ENCODE measurements at places on chromosomes 5 and 9.
A peak's percentile ranks its signal among the peaks of the same experiment; 100 is the strongest.

DNA sequence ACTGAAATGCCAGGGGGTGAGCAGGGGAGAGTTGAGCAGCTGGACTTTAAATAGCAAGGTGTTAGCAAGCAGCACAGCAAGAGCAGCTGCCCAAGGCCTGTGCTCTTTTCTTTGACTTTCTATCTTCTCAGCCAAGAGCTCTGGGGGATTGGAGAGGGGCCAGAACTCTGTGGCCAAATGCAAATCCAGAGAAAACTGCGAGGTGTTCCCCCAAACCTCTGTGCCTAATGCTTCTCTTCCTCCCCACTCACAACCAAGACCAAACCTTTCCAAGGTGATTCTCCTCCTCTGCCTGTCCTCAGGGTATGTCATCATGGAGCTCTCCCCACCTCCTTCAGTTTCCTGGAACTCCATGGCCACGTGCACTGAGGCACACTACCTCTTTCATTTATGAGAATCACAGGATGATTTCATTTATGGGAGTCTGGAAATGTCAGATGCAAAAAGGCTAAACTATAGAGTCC, 118.7 kb upstream of the WWC1 start:
- no peak for DNase-seq

GRCh38 chr9:108811944-108812343, 43.8 kb downstream of the ACTL7B start:
- no peak for DNase-seq

DNA sequence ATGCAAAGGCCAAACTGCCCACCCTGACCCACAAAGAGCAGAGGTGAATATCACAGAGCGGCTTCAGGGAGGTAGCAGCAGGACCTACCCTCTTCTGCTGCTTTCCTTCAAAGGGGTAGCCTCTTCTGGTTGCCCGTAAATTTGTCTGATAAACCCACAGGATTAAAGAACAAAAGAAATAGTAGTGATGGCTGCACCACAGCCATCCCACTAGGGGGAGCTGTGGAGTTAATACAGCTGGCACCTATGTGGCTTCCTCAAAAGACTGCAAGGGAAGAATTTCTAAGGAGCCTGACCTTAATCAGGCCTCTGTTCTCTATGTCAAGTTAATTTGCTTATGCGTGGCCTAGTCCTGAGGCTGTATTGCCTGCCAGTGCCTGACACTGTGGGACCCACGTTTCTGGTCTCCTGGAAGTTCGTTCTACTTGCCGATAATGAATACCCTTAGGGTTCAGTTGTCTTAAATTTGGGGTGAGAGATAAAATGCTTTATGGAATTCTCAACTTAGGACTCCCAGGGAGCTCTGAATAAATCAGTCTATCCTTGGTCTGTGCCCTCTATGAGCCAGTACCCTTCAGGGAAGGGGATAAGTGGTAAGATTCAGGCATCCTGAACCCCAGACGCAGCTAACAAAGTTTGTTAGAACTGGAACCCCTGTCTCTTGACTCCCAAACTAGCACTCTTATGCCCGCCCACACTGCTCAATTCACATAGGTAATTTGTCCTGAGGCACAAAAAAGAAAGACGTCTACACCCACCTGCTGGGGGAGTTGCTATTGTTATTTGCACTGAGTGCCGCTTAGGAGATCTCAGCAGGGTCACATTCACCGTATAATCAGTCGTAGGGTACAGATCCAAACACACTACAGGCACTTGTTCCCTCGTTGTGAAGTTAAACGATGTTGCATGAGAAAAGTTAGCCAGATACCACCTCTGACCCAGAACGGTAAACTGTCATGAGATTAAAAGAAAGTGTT, 77.1 kb downstream of the SUSD1 start:
- peak; percentile 77 for DNase-seq

DNA sequence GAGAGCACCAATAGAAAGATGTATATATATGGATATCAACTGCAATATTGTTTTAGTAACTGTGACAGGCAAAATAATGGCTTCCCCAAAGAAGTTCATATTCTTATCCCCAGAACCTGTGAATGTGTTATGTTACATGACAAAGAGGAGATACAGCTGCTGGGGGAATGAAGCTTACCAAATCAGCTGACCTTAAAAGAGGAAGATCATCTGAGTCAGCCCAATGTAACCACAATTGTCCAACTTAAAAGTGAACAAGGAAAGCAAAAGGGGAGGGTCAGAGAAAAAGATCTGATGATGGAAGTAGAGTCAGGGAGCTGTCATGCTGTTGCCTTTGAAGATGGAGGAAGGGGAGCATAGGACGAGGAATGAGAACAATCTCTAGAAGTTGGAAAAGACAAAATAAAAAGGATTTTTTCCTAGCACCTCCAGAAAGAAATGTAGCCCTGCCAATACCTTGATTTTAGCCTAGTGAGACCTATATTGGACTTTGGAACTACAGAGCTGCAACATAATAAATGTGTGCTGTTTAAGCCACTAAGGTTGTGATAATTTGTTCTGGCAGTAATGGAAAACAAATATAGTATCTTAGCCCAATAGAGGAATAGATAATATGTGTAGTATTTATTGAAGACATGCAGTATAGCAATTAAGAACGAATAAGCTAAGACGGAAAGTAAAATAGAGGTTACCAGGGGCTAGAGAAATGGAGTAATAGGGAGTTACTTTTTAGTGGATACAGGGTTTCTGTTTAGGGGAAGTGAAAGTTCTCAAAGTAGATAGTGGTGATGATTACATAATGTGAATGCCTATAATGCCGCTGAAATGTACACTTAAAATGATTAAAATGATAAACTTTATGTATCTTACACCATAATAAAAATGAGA, 115.9 kb downstream of the PIK3R1 start:
- DNase-seq, result no peak

- DNase-seq, result no peak
Measured at GRCh38 chr5:125750861-125751186, 672.4 kb upstream of the GRAMD2B start.

DNA sequence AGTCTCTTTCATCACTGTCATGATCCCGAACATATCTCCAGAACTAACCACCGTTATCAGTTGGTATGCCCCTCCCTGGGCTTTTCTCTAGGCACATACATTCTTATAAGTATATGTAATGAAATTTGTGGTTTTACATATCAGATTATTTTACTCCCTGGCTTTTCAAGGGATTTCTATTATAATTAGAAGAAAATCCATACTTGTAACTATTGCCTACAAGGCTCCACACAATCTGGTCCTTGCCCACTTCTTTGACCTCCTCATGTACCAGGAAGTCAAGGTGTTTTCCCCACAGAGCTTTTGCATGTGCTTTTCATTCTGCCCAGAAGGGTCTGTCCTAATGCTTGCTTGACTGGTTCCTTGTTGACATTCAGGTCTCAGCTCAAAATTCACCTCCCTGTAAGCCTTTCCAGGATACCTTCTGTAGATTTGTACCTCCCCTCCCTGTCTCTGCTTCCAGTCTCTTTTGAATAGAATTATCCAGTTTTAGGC, 33.6 kb upstream of the HSD17B4 start:
- no peak for DNase-seq

DNA sequence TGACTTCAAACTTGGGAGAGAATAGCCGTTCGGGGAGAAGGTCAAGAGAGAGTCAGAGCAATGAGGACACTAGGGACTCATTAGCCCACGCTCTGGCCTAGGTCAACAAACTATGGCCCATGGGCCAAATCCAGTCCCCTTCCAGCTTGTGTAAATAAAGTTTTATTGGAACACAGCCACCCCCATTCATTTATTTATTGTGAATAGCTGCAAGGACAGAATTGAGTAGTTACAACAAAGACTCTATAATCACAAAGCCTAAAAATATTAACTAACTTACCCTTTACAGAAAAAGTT, 33.1 kb upstream of the TRIM32 start:
- DNase-seq, result no peak

DNA sequence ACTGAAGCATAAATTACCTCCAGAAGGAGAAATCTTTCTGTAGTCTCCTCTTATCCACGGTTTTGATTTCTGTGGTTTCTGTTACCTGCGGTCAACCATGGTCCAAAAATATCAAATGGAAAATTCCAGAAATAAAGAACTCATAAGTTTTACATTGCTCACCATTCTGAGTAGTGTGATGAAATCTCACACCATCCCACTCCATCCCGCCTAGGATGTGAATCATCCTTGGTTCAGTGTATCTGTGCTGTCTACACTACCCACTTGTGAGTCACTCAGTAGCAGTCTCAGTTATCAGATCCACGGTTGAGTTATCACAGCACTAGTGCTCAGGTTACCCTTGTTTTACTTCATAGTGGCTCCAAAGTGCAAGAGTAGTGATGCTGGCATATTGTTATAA, 371.2 kb downstream of the NFIB start:
- DNase-seq, result no peak

DNA sequence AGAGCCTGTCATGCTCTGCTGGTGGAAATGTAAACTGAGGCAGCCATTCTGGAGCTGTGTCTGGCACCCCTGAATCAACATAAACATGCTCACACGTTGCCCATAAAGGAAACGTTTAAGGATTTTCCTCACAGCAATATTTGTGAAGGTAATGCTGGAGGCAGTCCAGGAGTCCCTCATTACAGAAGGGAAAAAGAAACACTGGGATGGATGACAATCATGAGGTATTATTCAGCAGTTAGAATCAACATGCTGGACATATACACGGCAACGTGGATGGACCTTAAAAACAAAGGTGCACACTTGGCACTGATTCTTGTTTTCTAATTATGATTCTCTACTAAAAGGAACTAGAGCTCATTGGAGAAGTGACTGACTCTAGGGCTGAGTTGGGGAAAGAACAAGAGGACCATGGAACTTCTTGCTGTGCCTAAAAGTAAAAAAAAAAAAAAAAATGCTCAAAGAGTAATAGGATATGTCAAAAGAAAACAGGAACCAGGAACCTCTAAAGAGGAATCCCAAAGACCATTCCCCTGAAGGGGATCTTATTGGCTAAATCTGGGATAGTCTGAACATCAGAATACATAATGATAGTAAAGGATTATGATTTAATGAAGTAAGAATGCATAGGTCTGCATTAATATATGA, 18.6 kb downstream of the B4GALT1 start:
- no peak for DNase-seq

- no peak for DNase-seq
Measured at GRCh38 chr9:19161257-19162025, 34.1 kb upstream of the PLIN2 start.

DNA sequence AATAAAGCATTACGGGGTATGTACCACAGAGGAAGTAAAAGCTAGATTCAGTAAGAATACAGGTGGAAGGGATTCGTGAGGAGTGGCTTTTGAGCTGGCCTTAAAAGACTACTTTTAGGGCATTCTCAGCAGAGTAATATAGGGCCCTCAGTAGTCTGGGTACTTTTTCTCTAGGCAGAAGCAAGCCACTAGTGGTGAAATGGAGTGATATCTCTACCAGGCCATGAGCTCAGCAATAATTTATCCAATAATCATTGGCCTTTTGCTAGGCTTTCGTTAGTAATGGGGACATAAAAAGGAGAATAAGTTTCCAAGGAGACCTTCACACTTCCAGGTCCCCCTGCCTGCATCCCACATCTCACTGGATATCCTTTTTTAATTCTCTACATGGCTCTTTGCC, 1.7 kb downstream of the POLR3G start:
- no peak for DNase-seq

- DNase-seq, result no peak
Measured at GRCh38 chr9:114607671-114608524, 3.2 kb upstream of the TMEM268 start.

GRCh38 chr9:69905286-69905685, 84.7 kb downstream of the CFAP95 start:
- no peak for DNase-seq

DNA sequence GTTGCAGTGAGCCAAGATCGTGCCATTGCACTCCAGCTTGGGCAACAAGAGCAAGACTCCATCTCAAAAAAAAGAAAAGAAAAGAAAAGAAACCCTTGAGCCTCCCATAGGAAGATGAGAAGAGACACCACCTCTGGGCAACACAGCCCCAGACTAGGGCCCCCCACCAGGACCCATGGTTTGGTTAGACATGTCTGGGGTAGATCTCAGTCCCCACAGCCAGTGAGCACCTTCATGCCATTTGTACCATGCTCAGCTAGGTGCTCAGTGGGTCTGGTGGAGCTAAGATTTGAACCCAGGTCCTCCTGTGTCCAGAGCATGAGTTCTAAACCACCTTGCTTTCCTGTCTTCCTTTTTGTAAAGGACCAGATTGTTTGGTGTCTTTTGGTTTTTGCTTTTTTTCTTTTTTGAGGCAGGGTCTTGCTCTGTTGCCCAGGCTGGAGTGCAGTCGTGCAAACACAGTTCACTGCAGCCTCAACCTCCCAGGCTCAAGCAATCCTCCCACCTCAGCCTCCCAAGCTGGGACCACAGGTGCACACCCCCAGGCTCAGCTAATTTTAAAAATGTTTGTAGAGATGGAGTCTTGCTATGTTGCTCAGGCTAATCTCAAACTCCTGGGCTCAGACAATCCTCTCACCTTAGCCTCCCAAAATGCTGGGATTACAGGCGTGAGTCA, 11.7 kb downstream of the OLFML2A start:
- DNase-seq, result no peak

- DNase-seq, result no peak
Measured at GRCh38 chr9:124663046-124663961, 107.8 kb downstream of the NR6A1 start.

DNA sequence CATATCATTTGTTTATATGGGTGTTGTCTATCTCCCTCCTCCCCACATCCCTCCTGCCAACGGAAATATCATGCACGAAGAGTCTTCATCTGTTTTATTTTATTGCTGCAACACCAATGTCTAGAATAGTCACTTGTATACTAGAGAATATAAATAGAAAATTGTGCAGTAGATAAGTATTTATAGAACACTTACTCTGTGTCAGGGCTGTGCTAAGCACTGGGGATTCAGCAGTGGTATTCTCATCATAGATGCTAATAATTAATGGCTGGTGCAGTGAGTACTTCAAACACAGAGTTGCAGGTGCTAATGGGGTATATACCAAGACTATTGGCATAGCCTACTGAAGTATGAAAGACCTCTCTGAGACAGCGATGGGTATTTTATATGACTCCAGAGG, 353.5 kb upstream of the CDH6 start:
- no peak for DNase-seq

DNA sequence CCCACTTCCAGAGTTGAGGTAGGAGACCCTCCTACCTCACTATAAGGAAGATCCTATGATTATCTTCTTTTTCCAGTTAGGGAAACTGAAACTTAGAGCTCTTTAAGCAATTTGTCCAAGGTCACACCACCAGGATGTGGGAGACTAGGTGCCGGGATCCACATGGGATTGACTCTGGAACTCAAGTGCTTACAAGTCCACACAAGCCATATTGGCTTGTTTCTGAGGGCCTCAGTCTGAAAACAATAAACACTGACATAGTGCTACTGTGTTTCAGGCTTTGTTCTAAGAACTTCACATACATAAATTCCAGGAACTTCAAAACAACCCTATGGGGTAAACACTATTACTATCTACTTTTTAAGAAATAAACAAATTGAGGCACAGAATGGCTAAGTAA, 481.3 kb downstream of the ZSWIM6 start:
- DNase-seq, result no peak

DNA sequence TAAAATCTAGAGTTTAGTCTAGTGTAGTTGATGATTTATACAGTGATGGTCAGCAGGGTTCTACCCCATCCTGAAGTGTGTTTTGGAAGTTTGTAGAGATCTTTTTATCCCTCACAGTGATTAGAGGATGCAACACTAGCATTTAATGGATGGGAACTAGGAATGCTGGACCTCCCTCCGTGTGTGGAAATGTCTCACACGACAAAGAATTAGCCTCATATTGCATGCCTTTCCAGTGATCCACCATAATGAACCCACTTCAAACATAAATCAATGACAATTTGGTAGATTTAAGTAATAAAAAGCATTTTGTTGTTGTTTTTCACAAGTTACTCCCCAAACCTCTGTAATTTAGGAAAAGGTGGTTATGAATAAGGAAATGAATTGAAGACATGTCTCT, 82.5 kb upstream of the LMNB1 start:
- DNase-seq, result no peak

All from WTC11 (cell line).